ENCODE measurements at places on chromosomes 2 and 18.

- no peak for DNase-seq
Observed at GRCh38 chr2:85215081-85215447, 81.9 kb downstream of the TCF7L1 start.

GRCh38 chr2:38293152-38293865 is 83.8 kb downstream of the ATL2 start:
- DNase-seq: no peak

DNA sequence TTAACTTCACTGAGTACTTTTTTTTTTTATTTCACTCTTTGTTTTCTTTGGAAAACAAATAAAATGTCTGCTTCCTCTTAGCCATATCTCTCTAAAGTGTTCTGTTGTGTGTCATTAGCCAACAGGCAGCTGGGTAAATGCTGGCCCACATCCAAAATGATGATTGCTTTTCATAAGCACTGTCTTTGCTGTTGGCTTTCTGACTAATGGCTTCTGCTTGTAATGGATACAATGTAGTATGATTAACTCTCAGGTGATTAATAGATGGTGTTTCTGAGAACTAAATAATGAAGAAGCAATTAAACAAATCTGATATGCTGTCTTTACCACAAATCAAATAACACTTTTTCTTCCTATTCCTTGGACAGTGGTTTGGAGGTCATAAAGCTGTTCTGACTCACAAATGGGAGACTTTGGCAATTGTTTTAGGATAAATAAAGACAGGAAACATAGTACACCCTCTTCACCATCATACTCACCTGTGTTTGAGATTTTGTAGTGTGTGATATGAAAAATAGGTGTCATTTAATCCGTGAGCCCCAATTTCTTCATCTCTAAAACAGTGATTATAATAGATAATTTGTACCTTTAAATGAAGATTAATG is 888.4 kb downstream of the TSN start:
- no peak for DNase-seq

DNA sequence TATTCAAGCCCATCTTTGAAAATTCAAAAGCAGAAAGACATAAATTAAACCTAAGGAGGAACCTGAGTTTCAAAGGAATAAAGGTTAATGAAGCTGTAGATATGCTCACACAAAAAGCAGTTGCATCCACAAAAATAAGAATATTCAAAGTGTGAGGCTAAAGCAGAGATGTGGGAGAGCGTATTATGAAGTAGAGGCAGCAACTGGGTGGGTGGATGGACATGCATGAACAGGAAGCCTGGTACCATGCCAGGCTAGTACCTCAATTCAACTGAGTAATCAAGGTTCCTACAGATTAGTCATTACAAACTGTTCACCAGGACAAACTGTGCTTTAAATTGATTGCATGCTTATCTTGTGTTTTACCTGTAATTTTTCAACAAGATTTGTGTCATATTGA is 330.0 kb upstream of the PKDCC start:
- DNase-seq: no peak

DNA sequence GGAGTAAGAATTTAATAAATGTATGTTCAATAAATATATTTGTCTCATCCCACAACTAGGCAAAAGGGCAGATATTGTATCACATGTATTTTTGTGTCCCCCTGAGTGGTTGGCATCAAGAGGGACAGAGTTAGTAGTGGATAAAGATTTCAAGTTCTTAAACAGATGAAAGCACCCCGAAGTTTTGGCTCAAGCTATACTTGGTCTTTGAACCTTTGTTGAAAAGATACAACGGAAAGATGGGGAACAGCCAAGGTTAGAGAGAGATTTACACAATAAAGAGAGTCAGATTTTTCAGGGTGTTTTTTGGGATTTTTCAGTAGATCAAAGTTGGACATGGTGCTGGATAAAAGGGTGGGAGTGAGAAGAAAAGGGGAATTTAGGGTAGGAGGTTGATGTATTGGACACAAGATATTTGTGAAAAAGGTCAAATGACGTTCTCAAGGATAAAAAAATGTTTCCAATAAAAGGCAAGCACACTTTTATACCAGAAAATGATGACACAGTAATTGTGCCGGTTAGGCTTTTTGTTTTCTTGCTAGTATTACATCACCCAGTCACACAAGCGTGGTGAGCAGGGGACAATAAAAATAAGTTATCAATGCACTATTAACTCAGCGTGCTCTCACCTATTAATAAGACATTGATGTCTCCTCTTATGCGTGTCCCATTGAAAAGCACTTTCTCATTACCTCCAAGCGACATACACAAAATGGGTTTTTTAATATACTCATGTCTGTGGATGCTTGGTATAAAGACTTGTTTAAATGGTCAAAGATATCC is 59.5 kb downstream of the MEP1B start:
- DNase-seq: no peak
